ENCODE measurements at places on chromosomes 7 and 10.

- no peak for DNase-seq
Measured at GRCh38 chr10:13193637-13194036, 32.3 kb downstream of the MCM10 start.

DNA sequence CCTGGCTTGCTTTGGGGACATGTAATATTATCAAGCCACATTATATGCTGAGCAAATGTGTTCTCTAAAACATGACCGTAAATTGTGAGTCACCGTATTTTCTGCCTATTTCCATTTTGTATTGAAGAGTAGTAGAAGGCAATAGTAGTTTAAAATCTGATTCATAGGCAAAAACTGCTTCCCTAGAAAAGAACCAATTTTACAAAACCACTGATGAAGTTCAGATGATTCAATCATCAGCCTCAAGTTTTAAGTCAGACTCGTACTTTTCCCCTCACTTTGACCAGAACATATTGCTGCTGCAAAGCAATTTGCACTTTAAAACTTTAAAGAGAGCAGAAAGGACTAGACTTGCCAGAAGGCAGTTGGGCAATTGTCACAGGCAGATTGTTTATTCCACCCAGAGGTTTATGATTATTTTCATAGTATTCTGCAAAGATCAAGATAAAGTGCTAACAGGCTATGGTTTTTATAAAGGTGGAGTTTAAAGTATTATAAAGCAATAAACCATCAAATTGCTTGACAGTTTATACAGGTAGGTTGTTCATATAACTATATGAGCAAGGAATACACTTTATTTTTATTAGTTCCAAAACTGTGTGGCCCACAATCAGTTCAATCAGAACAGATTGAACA is 168.2 kb downstream of the ETV1 start:
- DNase-seq: no peak

GRCh38 chr10:23325132-23325531 is 19.5 kb downstream of the C10orf67 start:
- DNase-seq: peak; percentile 27

- DNase-seq: no peak
Measured at GRCh38 chr10:12650538-12651298, 301.4 kb downstream of the CAMK1D start.

DNA sequence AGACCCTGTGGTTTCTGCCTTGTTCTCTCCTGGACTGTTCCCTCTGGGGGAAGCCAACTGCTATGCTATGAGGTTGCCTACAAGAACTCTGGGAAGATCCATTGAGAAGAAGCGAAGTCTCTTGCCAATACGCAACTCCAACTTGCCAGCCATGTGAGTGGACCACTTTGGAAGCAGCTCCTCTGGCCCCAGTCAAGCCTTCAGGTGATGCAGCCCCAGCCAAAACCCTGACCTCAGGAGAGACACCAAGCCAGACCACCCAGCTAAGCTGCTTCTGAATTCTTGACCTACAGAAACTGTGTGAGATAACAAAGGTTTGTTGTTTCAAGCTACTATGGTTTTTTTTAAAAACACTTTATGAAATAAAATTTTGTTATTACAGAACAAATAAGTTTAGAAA is 20.2 kb upstream of the MYL7 start:
- no peak for DNase-seq

DNA sequence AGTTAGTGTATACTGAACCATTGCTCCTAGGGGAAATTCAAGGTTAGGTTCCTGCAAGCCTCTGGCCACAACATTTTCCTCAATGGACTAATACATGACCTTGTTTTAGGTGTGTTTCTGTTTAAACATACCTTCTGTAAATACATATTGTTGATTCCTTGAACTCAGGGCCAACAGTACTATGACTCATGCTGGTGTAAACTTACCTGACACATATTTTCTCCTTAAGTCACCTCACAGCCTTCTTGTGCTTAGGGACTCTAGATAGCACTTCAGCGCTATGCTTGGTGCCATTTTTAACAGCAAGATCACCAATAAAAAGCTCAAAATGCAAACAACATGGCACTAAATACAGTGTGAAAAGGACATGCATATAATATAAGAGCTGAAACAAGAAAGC is 176.4 kb downstream of the TAX1BP1 start:
- DNase-seq: no peak

DNA sequence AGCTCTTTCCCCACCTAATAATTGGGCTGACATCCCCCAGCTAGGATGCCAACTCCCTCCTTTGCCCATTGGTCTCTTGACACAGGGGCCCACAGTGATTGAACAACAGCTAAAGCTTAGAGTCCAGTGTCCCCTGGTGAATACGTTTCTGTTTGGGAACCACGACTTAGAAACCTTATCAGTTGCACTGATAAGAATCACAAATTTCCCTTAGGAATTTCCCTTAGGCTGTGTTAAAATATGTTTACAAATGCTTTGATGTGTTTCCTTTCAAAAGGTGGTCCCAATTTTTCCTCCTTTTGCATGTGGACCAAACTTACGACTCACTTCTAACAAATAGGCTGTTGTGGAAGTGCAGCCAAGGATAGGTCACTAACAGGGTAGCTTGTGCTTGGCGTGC is 126.0 kb upstream of the INHBA start:
- DNase-seq: no peak

DNA sequence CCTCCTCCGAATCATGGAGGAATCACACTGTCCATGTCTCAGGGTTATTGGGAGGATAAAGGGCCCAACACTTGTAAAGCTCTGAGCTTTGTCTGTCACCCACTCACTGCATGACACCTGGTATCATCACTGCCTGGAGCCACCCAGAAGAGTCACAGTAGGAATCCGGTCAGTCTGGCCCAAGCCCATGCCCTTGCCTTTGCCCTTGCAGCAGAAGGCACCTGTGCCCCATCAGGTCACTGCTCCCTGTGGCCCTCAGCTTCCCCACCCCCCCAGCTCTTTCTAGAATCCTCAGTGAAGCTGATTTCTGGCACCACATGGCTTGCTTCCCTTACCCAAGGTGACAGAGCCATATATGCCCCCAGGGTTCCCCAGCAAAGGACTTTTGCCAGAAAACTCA is 14.4 kb downstream of the LDB3 start:
- no peak for DNase-seq

DNA sequence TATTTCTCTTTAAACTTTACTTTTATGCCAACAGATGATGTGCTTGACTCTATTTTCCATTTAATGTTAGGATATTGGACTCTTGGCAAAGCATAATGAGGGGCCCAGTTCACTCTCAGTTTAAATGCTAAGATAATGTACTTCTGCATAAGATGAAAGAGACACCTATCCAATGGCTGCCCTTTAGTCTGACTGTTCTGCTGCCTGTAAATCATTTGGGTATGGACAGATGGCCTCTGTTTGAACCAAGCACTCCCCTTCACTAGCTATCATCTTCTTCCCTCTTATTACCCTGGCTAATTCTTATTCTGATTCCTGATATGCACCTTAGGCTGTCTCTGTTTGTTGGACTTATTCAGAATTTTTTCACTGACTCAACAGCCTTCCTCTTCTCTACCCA is 72.1 kb downstream of the SEM1 start:
- no peak for DNase-seq

DNA sequence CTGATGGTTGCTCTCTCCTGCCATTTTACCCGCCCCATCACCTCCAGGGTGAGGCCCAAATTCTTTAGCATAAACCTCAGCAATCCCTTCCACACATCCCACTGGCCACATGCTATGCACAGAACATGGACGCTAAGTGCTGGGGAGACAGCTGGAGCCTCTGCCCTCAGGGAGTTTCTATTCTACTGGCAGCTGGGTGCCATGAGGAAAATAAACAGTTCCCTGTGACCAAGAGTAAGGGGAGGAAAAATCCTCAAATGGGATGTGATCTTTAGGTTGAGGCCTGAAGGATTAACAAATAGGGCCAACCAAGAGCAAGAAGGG is 1.2 kb downstream of the PARP12 start:
- no peak for DNase-seq

DNA sequence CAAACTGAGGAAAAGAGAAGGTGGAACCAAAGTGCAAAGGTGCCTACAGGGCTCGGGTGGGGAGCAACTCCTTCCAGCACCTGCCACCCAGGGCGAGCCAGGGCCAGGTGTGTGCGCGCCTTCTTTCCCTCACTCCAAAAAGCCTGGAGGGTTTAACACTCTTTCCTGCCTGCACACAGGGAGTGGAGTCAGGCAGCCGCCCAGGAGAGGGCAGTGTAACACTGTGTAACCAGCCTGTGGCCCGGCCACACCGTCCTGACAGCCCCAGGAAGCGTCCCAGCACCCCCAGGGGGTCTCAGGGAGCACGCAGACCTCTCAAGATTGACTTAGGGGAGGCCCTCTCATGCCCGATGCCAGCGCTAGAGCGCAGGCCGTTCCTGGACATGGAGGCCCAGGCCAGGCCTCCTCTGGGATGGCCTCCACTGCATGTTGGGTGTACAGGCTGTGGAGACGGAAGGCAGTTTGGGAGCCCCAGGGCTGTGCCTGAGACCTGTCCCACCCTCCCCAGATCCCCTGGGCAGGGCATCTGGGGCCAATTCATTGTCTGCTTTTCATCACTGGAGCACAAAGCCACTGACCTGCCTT is 13.4 kb downstream of the BRI3 start:
- peak; percentile 44 for DNase-seq

DNA sequence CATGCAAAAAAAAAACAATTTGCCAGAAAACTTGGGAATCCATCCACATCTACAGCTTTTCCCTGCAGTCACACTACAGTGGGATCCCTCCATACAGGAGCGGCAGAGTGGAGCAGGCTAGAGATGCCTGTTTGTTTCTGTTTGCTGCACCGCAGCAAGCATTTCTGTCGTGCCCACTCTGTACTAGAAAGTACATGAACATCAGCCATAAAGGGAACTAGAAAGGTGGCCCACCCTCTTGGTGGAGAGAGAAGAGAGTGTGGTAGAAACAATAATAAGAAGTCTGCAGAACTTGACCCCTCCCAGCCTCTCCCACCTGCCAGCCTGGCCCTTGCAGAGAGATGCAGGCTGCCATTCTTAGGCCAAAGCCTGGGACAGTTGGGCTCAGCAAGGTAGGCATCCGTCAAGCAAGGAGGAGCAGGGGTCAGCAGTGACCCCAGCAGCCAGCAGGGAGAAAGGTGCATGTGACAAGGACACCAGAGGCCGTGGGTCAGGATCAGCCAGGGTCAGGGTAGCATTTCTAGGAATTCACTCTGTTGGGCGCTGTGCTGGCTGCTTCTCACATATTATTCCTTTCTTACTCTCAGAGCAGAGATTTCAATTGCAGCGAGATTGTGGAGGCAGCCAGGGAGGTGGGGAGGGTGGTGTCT is 171.8 kb downstream of the EGFR start:
- DNase-seq: no peak

DNA sequence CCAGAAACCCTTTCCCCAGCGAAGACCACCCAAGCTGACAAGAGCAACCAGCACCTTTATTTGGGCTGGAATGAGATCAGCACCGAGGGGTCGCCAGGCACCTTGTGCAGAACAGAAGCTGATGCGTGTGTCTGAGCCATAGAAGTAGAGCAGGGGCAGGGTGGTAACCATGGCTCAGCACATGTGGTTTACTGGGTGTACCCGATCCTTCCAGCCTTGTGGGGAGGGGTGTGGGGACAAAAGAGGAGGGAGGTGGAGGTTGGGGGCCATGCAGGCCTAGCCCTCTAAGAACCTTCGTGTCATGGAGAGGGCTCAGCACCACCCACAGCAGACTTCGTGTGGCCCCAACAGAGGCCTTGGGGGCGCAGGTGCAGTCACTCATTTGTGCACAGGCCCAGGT is 84.0 kb upstream of the GTF2I start:
- no peak for DNase-seq

DNA sequence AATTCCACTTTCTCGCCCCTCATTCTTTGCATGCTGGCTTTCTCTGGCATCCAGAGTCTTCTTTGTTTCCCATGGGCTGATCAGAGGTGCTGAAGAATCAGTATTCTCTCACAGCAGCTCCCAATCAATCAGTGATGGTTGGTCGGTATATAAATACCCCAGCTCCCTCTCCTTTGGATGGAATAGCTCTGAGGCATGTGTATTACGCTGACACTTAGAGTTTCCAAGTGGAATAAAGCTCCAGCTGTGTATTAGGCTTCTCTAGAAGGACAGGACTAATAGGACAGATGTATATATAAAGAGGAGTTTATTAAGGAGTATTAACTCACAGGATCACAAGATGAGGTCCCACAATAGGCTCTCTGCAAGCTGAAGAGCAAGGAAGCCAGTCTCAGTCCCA is 218.3 kb upstream of the GRB10 start:
- no peak for DNase-seq

DNA sequence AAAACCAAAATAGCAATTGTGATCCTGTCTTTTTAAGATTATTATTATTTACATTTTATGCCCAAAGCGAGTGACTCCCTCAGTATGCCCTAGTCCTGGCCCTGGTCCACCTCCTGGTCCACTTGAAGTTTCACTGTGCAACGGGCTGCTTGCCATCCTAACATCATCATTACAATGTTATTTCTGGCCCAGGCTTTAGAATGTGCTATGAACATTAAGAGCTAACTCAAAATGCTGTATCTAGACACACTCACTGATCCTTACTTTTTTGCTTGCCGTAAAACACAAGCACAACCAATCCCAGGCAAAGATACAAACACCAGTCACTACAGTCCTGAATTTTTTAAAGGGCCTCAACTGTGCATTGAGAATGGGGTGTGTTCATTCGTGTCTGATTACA is 38.4 kb downstream of the RHOBTB1 start:
- DNase-seq: no peak

DNA sequence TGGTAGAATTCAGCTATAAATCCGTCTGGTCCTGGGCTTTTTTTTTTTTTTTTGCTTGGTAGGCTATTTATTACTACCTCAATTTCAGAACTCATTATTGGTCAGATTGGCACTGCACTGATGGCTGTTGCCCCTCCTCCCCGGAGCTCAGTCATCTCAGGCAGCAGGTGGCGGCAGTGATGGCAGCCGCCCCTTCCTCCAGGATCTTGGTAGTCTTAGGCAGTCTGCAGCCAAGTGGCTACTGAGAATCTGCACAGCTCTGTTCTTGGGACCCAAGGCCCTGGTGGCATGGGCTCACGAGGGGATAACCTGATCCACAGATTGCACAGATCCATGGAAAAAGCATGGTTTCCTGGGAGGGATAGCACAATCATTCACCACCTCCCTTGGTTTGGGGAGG is 77.9 kb downstream of the GPR85 start:
- DNase-seq: no peak

DNA sequence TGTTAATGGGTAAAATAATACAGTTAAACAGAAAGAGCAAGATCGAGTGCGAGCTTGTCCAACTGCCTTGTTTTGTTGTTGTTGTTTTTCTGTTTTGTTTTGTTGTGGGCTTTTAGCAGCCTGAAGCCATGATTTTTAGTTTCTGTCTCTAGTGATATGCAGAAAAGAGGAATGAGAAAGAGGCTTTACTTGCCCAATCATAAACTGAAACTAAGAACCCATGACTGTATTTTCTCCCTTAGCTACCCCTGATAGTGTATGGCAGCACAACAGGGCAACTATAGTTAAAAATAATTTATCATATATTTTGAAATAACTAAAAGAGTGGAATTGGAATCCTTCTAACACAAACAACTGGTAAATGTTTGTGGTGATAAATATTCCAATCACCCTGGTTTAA is 493.9 kb downstream of the GLRX3 start:
- no peak for DNase-seq

- no peak for DNase-seq
Measured at GRCh38 chr7:6453734-6454133, 6.0 kb upstream of the DAGLB start.

GRCh38 chr10:33196710-33197491 is 137.6 kb downstream of the NRP1 start:
- no peak for DNase-seq

GRCh38 chr10:4633186-4633585 is 192.8 kb upstream of the AKR1E2 start:
- no peak for DNase-seq

Data from activated CD8-positive, alpha-beta T cell treated with anti-CD3 and anti-CD28 coated beads, Interleukin-2, amount 10 ng/mL, durations not matched to agents 7 days and 5 days (primary cell).